Chondrocyte (in vitro differentiated cells): ENCODE measurements at places on chromosomes 1 and 21. TPM values are rescaled to one million over a fixed set of nuclear protein-coding genes. Genes with fewer than 3 reads are reported as not detected.

Gene MAP1LC3C
- total RNA-seq, result 0.38 to 0.65 TPM (median 0.46 TPM) in 3 replicates

DNA sequence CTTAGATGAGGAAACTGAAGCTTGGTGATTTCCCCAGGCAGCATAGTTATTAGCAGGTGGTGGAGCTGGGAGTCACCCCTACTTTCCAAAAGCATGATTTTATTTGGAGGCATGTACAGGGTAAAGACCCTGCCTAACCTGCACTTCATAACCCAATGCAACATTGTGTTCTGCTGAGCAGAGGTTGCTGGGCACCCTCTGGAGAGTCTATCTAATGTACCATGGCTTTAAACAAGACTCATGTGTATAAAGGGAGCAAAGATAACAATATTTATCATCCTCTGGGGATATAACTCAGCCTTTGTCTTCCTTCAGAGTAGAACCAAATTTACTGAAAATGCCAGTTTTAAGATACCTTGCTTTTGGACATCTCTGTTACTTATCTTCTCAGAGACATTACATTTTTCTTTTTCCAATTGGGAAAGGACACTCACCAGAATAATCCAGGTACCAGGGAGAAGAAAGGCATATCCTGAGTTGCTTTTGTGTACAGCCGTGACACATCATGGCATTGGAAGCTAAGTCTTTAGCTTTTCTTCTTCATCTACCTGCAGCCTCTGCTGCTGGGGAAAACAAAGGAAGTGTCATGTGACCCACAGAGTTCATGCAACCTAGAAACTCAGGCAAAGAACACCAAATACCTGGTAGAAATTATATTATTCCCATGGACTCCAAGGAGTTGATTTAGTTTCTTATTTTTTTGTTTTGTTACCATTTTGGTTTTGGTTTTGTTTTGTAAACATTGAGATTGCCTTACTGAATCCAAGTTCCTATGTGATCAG, 39.6 kb downstream of the ELAVL4 start:
- DNase-seq, result no peak

Gene COL6A1
- 994 to 1,063 TPM (median 1,052 TPM) in 3 replicates for total RNA-seq

- no peak for DNase-seq
These were observed 205.7 kb upstream of the PTBP2 start for GRCh38 chr1:96515925-96516324.

Gene ELAPOR1
- total RNA-seq, result 0.46 to 1.2 TPM (median 0.97 TPM) in 3 replicates

Gene GPR52
- 0.74 to 1.7 TPM (median 1.0 TPM) in 3 replicates for total RNA-seq

- no peak for DNase-seq
These were observed 48.1 kb upstream of the EEIG2 start for GRCh38 chr1:108511764-108512163.

- no peak for DNase-seq
These were observed 166.8 kb upstream of the CAMK1G start for GRCh38 chr1:209416716-209417115.

Gene GBP5
- not detected in 3 replicates for total RNA-seq

- no peak for DNase-seq
These were observed 6.9 kb upstream of the NUAK2 start for GRCh38 chr1:205328476-205328875.

- DNase-seq, result no peak
These were observed 13.2 kb upstream of the SLC2A1 start for GRCh38 chr1:42971841-42972291.

Gene TMEM51
- 0.82 to 1.9 TPM (median 1.8 TPM) in 3 replicates for total RNA-seq

Gene LEMD1
- total RNA-seq, result not detected in 3 replicates
